Bladder microvascular endothelial cell (primary cell): ENCODE measurements at places on chromosomes 3 and 15. TPM values are rescaled to one million over a fixed set of nuclear protein-coding genes. Genes with fewer than 3 reads are reported as not detected.

The CAPN3 gene
- 0.32 and 0.94 TPM in 2 replicates for total RNA-seq

The SUSD5 gene
- total RNA-seq, result 3.6 and 9.3 TPM in 2 replicates

The TM4SF4 gene
- total RNA-seq, result not detected in 2 replicates

The BCL2A1 gene
- total RNA-seq, result 0.19 TPM in 1 of 2 replicates, not detected in the other
